A549 treated with AZD2906 at 1 μM for 4 hours (cell line): ENCODE measurements at places on chromosomes 6 and 20. TPM values are rescaled to one million over a fixed set of nuclear protein-coding genes. Genes with fewer than 3 reads are reported as not detected.

Gene RIMS4
- total RNA-seq: 1.6 to 2.0 TPM (median 1.8 TPM) in 5 replicates

Gene ALDH5A1
- 6.7 to 7.7 TPM (median 6.9 TPM) in 5 replicates for total RNA-seq

Gene FAM135A
- total RNA-seq: 12.0 to 13.9 TPM (median 13.1 TPM) in 5 replicates

Gene ZDHHC14
- total RNA-seq: 3.0 to 3.7 TPM (median 3.3 TPM) in 5 replicates

Gene RAMACL
- total RNA-seq: 0.08 to 0.22 TPM (median 0.14 TPM) in 5 replicates

Gene LCA5
- 0.32 to 0.93 TPM (median 0.52 TPM) in 5 replicates for total RNA-seq

Gene MYO6
- 6.2 to 7.3 TPM (median 6.7 TPM) in 5 replicates for total RNA-seq

Gene SLC22A3
- total RNA-seq: 51.7 to 57.9 TPM (median 53.1 TPM) in 5 replicates

Gene MAP7
- total RNA-seq: 19.0 to 21.8 TPM (median 20.2 TPM) in 5 replicates

Gene MEI4
- total RNA-seq: not detected in 5 replicates
